HS-5 (cell line): ENCODE measurements at places on chromosomes 1 and 21.

GRCh38 chr1:56429288-56429687 lies 150.1 kb downstream of the PLPP3 start:
- no peak for DNase-seq

GRCh38 chr21:33831962-33832659 lies 83.5 kb downstream of the ATP5PO start:
- no peak for DNase-seq

- no peak for DNase-seq
Measured at GRCh38 chr1:33369764-33370163, 48.9 kb upstream of the A3GALT2 start.

DNA sequence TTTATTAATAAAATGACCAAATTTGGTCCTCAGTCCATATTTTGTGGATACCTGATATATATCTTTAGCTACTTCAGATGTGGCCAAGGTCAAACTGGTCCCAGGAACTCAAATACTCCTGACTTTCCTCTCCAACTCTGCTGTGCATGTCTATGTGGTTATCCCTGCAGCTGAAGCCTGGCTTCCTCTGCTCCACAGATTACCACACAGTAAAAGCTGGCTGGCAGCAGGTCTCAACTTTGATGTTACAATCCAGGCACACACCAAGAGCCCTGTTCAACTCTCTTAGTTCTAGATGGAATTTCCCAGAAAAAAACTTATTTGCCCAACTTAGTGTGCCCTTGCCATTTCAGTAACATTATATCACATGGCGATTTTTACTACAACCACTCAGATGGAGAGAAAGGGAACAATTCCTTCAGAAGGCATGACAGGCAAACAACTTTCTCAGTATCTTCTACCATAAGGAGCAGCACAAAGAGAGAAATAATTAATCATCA lies 479.5 kb downstream of the PLPP3 start:
- DNase-seq: no peak

GRCh38 chr1:226778657-226779058 lies 39.6 kb upstream of the ITPKB start:
- DNase-seq: peak; percentile 93

GRCh38 chr21:44989943-44990780 lies 50.3 kb downstream of the SLX9 start:
- no peak for DNase-seq

- DNase-seq: no peak
Measured at GRCh38 chr1:208479435-208479834, 235.3 kb upstream of the PLXNA2 start.

GRCh38 chr1:39540504-39541031 lies 36.0 kb downstream of the PABPC4 start:
- peak; percentile 6 for DNase-seq

GRCh38 chr1:56146449-56146848 lies 432.9 kb downstream of the PLPP3 start:
- DNase-seq: no peak

DNA sequence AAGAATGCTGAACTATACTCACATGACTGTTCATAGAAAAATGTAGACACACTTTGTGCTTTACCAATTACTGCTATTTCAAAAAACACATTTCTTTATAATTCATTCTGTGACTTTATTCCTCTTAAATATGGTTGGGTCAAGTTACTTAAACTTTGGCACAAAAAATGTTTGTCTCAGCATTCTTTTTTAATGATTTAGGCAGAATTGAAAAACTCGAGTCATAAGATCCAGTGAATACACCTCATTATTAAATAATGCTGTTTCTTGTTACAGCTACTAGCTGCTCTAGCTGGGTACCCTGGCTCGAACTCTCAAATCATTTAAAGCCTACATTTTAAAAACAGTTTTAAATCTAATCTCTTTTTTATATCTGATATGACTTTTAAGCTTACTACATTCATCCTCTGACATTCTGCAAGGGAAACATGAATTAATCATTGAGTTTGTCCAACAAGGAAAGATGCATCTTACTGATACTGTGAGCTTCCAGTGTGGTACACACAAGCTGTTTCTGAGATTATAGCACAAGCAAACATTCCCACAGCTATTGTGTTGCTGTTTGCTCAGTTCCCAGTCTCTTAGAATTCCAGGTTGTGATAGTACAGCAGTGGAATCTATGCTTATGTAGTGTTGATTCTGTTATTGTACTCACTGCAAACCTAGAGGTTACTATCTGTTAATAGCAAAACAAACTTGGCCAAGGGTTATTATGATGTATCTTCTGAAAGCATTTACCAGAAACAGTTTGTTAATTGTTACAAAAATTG lies 746.5 kb downstream of the USP25 start:
- no peak for DNase-seq

DNA sequence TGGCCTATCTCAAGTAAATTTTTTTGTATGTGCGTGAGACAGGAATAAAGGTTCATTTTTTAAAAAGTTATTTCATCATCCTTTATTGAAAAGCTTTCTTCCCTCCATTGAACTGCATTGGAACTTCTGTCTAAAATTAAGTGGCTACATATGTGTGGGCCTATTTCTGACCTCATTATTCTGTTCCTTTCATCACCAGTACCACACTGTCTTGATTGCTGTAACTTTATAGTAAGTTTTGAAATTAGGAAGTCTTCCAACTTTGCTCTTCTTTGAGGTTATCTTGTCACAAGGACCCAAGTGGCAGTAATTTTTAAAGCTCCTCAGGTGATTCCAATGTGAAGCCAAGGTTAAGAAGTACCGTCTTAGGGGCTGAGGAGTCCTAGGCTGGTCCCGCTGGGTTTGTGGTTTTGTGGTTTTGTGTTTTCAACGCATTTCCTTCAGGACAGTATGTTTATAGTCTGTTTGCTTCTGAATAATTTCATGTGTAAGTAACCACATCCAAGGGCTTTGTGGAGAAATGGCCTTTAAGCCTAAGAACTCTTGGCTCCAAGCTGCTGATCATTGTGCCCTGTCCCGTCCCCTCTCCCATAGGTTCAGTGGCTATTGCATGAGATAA lies 12.4 kb upstream of the SCAF4 start:
- DNase-seq: no peak

- DNase-seq: no peak
Measured at GRCh38 chr1:36691374-36691773, 208.7 kb upstream of the CSF3R start.

DNA sequence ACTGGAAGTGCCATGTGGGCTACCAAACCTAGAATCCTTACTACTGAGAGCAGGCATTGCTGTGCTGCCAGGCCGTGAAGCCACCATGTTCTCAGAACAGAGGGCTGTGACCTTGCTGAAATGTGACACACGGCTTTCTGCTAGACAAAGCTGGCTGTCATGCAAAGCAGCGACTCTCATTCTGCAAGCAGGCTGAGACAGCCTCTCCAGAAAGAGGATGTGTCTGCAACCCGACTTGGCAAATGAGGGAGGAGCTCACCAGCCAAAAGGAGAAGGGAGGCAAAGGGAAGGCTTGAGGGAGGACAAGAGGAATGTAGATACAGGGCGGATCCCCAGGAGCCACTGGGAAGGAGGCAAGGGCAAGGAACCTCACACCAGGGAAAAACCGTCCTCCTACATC lies 85.7 kb upstream of the KRTAP19-8 start:
- DNase-seq: no peak

DNA sequence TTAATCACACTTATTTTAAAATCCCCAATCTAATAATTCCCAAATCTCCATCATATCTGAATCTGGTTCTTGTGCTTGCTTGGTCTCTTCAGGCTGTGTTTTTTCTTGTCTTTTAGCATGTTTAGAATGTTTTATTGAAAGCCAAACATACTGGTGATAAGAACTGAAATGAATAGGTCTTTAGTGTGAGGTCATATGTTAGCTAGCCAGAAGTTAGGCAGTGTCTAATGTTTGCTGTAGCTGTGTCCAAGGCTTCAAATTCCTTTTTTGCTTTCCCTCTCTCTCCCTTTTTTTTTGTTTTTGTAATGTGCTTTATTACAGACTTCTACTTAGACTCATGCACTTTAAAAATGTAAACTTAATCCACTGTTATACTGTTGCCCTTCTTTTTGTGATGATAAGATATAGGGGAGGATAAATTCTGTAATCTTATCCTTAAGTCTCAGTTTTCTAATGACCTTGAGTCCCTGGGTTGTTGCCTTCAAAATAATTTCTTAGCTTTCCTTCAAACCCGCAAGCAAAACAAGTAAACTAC lies 725.1 kb downstream of the BRINP3 start:
- DNase-seq: no peak

- DNase-seq: no peak
Measured at GRCh38 chr1:4055294-4055967, 155.4 kb upstream of the C1orf174 start.

GRCh38 chr1:224226849-224227502 lies 43.9 kb downstream of the DEGS1 start:
- DNase-seq: no peak

GRCh38 chr1:168991667-168992475 lies 114.6 kb upstream of the ATP1B1 start:
- no peak for DNase-seq

DNA sequence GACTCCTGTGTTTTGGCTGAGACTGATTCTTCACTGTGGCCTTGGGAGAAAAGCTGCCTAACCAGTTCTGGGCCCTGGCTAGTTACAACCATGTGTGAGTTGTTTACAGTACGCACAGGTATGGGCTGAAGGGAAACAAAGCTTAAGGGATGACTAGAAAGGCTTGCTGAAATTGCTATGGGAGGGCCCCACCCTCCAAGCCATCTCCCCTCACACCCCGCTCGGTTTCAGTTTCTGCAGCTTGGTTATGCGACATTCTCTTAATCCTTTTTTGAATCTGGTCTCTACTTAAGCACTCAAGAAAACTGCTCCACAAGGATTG lies 43.1 kb downstream of the PBX1 start:
- DNase-seq: no peak

- DNase-seq: no peak
Measured at GRCh38 chr1:47252369-47252768, 20.3 kb upstream of the TAL1 start.

DNA sequence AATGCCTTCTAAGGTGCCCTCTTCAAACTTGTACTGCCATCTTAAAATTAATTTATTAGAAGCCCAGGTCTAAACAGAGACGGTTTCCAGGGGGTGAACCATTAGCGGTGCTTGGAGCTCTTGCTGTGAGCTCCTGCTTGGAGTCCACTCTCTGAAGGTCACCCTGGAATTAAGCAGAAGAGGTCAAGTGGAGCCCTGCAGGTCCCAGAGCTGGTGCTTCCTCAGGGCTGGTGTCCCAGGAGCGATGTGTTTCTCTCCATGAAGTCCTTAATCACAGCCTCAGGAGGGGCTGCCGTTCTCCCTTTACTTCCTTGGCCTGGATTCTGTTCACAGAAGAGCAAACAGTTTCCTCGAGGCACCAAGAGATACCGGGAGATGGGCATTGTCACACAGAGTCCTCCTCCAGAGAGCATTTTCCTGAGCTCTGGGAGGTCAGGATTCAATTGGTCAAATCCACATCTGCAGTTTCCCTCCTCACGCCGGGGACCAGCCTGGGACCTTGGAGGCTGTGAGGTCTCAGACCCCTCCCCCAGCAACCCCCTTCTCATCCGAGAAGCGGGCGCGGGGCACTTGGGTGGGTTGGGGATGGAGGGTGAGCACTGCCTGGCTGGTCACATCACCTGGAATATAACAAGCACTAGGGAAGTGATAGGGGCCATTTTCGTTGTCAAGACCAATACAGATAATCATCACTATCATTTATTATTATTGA lies 310.4 kb downstream of the AJAP1 start:
- no peak for DNase-seq

- DNase-seq: peak; percentile 22
Measured at GRCh38 chr1:190320952-190321351, 156.7 kb downstream of the BRINP3 start.
